Testis (tissue), 5 donors: ENCODE measurements at places on chromosomes 1 and 21.
A peak's percentile ranks its signal among the peaks of the same experiment; 100 is the strongest.

DNA sequence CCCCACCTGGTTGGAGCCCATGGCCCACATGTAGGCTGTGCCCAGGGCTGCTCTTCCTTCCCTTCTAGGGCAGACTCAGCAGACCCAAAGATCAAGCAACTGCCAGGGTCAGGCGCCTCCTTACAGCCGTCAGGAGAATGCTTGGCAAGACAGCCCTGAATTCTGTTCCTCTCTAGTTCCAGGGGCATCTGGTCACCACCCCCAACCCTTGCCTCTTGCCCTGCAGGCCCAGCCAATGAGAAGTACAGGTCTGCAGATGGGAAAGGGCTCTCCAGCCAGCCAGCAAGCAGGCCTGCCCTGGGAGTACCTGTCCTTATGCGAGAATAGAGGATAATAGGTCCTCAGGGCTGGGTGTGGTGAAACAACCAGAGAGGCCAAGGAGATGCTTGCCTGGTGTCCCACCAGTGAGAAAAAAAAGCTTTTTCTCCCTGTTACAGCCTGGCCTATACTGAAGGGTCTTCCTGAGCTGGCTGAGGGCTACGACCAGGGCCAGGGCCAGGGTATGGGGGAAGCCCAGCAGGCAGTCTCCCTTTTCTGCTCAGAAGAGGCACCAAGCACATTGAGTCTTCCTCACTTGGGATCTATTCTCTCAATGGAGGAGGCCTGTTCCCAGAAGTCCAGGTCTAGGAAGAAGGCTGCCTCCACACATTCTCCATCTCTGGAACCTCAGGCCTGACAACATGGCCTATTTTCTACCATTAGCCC is 31.4 kb downstream of the NAV1 start:
- no peak for DNase-seq

- peak; percentile 56 for DNase-seq
Measured at GRCh38 chr1:222918801-222919477, 104.1 kb downstream of the DISP1 start.

DNA sequence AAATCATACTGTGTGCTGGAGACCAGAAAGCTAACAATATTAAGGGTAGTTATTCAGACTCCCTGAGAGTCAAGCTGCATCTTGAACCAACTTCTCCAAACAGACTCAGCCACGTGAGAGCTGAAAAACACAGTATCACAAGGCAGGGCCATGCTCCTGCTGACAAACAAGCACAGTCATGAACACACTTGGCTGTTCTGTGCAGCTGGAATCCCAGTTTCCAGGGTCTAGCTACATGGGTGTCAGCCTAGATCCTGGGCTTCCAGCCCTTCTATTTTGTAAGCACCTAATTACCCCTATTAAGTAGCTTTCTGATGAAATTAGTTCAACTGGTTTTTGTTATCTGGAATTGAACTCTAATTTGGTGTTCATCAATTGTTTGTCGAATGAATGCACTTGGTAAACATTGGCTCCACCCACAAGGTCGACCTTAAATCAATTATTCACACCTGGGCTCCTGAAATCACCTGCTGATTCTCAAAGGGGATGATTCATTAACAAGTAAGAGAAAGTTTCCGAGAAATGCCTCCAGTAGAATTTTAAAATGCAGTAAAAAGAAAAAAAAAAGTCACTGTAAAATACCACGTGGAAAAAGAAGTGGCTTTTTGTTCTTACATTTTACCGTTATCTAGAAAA is 179.3 kb downstream of the ZC3H11B start:
- peak; percentile 69 for DNase-seq

- DNase-seq: peak; percentile 2
Measured at GRCh38 chr21:42490720-42491119, 5.3 kb downstream of the RSPH1 start.

DNA sequence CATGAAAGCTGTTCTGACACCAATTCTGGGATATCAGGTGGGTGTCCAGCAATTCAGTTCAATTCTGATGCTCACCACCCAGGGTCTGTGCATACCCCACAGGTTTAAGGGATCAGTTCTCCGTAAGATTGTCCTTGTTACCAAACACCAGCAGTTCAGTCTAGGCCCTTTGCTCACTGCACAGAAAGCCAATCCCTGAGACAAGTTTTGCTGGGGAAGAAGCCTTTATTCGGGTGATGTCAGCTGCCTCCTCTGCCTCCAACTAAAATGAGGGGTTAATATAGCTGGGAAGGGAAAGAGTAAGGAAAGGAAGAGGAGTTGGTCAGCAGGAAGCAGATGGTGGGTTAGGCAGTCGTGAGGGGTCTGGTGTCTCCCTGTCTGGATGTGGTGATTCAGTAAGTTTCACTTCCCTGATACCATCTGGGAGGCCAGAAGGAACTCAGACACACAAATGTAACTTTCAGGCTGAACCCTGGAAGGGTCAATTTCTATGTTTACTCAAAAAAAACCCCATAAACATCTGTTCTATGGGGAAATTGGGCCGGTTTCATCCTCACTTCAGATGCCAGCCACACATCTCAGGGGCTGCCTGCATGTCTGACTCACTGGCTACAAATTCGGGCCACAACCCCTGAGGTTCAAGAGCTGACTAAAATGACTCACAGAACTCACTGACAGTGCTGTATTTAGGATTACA is 83.3 kb upstream of the PGBD5 start:
- no peak for DNase-seq

DNA sequence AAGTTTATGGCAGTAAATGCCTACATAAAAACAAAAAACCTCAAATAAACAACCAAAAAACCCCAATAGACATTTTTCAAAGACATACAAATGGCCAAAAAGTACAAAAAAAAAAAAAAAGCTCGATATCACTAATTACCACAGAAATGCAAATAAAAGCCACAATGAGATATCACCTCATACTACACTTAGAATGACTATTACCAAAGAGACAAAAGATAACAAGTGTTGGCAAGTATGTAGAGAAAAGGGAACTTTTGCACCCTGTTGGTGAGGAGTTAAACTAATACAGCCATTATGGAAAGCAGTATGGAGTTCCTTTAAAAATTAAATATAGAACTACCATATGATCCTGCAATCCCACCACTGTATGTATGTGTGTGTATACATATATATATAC is 21.1 kb downstream of the SLC25A24 start:
- DNase-seq: no peak

DNA sequence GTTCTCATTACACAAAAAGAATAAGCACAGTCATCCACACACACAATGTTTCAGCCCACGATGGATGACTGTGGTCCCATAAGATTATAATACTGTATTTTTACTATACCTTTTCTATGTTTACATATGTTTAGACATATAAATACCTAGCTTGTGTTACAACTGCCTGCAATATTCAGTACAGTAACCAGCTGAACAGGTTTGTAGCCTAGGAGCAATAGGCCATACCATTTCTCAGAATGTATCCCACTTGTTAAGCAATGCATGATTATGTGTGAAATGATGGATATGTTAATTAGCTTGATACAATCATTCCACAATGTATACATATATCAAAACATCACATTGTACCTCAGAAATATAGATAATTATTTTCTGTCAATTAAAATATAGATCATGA is 33.2 kb upstream of the SAMD13 start:
- no peak for DNase-seq

DNA sequence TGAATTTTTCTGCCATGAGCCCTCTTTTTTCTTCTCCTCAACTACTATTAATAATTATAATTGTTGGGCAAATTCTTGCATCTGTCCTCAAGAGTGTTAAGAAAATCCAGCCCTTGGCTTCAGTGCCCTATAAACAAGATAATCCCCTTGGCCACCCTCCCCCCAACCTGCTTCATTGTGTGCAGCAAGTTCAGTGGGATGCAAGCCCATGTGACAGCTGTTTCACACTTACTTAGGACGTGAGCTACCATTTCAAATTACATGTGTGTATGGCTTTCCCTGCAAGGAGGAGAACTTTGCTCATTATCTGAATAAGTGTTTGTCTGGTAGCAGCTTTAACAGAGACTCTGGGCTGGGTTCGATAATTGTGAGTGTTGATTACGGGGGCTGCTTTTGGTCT is 276.2 kb downstream of the CACNA1E start:
- no peak for DNase-seq

GRCh38 chr1:67626090-67626860 is 58.7 kb upstream of the GADD45A start:
- DNase-seq: no peak

GRCh38 chr1:224773646-224774045 is 155.8 kb upstream of the DNAH14 start:
- no peak for DNase-seq

DNA sequence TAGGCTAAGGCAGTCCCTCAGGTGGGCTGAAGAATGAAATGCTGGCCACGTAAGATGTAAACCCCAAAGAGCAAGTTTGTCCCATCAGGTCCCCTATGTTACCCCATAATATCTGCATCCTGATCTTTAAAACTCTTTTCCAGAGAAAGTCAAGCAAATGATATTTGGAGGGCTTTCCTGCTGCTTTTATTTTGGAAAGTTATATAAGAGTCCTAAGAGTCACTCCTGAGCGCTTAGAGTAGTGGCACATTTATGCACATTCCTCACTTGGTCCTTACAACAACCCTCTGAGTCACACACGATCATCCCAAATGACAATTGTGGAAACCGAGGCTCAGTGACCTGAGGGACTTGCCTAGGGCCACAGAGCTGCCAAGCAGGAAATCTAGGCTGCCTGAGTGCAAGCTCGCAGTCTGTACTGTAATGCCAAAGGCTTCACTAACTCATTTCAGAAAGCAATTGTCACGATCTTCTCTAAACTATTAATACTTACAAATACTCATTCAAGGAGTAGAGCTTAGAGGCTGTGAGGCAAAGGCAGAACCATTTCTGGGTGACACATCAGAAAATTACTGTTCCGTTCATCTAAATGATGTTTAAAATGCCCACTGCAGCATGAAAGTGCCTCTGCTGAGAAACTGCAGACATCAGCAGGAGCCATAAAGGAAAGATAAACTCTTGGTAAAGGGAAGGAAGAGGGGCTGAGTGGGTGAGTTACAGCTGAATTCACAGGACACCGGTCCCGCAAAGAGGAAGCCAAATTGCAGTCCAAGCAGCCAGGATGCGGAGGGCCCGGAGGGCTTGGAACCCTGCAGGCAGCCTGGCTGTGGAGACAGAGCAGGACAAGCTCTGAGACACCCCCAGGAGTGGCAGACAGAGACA is 30.8 kb downstream of the CAPZB start:
- no peak for DNase-seq

DNA sequence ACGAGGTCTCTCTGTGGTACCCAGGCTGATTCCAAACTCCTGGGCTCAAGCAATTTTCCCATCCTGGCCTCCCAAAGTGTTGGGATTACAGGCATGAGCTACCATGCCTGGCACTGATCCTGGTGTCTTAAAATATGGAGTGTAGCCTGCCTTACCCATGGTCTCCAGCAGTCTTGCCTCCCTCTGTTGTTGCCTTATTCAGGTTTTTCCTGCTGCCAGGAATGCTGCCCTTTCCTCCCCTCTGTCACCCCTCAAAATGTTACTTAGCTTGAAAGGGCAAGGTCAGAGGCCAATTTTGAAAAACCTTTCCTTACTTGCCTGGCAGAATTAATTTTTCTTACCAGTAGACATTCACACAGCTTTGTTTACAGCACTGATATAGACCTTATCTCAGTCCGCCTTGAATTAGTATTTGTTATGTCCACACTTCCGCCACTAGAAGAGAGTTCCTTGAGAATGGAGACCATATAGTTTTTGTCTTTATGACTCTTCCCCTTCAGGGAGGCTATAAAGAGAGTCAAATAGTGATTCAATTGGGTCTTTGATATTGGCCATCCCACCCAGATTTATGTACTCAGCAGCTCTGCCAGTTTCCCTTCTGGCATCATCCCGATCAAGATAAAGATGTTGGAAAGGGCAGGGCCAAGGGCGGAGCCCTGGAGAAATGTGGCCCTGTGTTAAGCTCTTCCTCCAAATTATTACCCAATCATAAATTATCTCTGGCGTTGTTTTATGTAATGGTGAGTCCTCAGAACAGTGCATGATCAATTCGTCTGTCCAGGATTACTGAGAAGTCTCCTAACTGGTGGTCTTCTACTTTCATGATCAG is 38.8 kb downstream of the C1orf21 start:
- DNase-seq: no peak

DNA sequence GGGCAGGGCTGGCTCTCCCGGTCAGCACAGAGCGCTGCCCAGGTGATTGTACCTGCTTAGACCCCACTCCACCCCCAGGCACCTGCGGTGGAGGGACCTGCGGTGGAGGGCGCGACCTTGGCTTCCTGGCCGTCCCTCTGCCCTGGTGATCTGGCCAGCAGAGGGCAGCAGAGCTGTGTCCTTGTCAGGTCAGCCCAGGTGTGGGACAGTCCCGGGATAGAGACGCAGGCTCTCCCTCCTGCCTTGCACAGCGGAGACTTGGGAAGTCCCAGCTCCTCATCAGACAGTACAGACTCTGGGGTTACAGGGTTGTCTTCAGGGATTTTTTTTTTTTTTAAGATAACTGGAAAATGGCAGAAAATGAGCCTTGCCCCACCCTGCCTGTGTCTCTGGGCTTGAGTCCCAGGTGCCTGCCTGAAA is 10.0 kb downstream of the SLX9 start:
- peak; percentile 88 for DNase-seq

- no peak for DNase-seq
Measured at GRCh38 chr1:215878128-215878527, 311.0 kb downstream of the KCTD3 start.

GRCh38 chr1:20322081-20322824 is 31.6 kb downstream of the VWA5B1 start:
- no peak for DNase-seq

DNA sequence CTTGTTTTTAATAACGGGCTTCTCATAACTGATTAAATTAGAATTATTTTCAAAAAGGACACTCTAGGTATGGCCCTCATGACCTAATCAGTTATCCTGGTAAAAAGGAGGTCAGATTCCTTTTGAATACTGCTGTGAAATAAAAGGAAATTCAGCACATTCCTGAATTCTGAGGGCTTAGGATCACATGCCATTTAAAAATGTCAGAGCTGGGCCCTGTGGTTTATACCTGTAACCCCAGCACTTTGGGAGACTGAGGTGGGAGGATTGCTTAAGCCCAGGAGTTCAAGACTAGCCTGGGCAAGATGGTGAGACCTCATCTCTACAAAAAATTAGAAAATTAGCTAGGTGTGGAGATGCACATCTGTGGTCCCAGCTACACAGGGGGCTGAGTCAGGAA is 18.0 kb upstream of the RABGGTB start:
- no peak for DNase-seq

- DNase-seq: no peak
Measured at GRCh38 chr21:42630626-42631025, 22.8 kb upstream of the PDE9A start.

DNA sequence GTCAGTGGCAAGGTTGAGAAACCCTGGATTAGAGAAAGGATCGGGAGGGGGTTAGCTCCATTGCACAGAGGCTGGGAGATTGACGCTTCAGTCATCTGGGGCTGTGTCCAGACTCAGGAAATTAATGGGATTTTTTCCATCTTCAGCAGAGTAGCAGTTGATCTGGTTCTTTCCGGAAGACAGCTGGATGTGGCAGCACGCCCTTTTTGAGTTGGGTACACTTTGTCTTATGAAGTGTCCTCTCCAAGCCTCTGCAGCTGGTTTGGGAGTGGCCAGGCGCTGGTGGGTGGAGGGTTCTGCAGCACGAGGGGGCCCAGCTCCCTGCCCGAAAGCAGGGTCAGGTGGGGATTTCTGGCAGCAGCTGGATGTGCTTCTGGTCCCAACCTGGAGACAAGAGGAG is 95.1 kb downstream of the TAS1R2 start:
- DNase-seq: no peak

- no peak for DNase-seq
Measured at GRCh38 chr1:231420299-231420958, 1.7 kb downstream of the EGLN1 start.
